ENCODE measurements at places on chromosomes 12 and 14.

DNA sequence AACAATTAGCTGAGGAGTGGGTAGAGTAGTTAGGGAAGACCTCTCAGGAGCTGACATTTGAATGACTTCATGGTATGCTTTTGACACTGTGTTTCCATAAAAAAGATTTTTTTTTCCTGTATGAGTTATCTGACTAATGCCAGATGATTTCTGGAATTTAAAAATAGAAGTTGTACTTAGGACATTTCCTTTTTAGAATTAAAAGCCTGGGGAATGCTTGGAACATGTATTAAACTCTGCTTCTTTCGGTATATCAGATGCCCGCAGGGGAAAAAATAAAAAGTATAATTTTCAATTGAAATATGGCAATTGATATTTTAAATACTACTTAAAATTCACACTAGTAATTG, 41.1 kb downstream of the BRMS1L start:
- DNase-seq: no peak

GRCh38 chr12:85600841-85601240, 235.4 kb downstream of the RASSF9 start:
- DNase-seq: no peak

- no peak for DNase-seq
Measured at GRCh38 chr12:52580496-52580895, 6.9 kb upstream of the KRT74 start.

GRCh38 chr12:2775431-2775830, 19.3 kb upstream of the FKBP4 start:
- no peak for DNase-seq

- no peak for DNase-seq
Measured at GRCh38 chr12:66003951-66004350, 126.6 kb downstream of the LLPH start.
